ENCODE measurements at places on chromosomes 2 and 18.

- no peak for DNase-seq
These were observed 453.7 kb downstream of the SLC4A3 start for GRCh38 chr2:220081171-220081570.

DNA sequence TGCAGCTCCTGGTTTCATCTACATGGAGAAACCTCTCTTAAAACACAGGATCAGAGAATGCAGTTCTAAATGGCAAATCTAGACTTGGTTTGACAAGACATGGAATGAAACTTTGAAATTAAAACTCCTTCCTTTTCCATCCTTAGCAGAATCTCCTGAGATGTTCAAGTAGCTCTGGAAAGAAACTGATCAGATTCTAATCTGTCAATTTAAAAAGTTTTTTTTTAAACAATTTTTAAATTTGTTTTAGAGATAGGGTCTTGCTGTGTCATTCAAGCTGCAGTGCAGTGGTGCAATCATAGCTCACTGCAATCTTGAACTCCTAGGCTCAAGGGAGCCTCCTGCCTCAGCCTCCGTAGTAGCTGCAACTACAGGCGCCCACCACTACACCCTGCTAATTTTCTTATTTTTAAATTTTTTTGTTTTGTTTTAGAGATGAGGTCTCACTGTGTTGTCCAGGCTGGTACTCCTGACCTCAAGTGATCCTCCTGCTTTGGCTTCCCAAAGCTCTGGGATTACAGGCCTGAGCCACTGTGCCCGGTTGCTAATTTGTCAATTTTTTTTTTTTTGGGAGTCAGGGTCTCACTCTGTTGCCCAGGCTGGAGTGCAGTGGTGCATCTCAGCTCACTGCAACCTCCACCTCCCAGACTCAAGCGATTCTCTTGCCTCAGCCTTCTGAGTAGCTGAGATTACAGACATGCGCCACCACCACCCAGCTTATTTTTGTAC, 216.7 kb downstream of the TGIF1 start:
- no peak for DNase-seq

DNA sequence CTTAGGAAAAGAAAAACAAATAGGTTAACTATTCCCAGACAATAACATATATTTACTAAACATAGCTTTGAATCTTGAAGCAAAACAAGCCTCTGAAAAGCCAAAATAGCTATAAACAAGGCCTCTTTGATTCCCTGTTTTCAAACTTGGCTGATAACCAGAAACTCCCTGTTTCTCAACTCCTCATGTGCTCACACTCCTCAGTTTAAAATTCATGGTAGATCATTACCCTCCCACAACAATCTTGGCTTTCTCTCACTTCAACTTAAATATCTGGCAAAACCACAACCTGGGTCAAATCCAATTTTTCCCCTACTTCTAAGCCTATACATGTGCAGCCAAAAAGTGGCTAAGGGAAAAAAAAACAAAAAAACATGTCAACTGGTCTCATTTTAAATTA, 15.6 kb downstream of the SUCLG1 start:
- DNase-seq: peak; percentile 86

- no peak for DNase-seq
These were observed 71.5 kb downstream of the KLHL14 start for GRCh38 chr18:32701313-32701712.

GRCh38 chr2:157838442-157839161, 37.5 kb downstream of the ACVR1 start:
- DNase-seq: peak; percentile 71

DNA sequence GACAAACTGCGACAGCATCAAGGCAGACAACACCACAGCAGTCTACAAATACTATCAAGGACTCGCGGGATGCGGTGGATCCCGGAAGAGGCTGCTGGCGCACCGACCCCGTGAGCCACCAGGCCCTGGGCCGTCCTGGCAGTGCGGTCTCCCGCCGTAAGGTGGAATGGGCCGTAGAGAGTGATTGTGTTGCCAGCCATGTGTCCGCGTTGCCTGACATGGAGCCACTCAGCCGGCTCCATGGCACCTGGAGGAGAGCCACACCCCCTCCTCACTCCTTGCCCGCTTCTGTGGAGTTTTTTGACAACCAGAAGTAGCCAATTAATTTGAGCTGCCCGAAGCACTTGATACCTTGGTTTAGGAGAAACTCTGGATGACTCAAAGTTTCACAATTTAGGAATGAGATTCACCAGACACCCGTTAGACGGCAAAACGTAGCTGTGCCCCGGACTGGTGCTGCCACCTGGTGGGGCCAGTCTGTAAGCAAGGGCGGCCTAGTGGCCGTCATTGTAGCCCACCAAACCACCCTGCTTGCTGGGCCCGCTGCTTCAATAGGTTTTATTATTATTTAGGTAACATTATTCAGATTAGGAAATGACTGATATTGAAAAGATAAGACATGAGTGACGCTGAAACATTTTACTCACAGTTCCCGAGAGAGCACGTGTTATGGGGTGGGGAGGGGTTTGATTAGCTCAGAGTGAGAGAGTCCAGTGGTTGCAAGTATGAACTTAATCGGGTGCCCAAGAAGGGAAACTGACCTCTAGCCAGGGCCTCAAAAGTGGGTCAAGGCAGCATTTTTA, 10.2 kb upstream of the IMP4 start:
- peak; percentile 52 for DNase-seq

DNA sequence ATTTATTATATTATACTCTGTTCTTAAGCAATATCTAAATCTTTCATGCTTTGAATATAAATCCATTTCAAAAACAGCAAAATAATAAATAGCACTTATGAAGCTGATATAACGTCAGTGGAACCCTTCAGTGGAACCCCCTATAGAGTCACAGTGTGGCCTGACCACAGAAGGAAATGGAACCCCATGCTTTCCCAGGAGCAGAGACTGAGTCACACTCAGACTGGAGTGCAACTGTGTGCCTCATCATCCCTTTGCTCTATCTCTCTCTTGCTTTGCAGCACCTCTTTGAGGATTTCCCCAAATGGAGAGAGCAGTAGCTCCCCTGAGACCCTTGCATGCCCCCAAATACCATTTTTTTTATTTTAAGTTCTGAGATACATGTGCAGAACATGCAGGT, 13.1 kb downstream of the NXPH2 start:
- no peak for DNase-seq

DNA sequence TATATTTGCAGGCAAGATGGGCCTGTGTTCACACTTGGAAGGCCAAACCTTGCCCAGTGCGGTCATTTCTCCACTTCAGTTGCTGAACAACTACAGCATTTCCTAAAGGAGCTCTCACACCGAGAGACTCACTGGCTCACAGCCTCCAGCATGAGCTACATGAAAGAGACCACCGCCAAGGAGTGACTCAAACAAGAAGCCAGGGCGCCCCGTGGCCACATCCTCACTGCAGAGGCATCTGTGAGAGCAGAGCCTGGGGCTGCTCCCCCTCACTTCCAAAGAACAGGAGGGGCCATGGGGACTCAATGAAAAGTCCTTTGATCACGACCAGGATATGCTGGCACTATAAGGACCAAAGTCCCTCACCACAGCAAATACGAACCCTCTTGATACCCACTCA, 50.0 kb downstream of the TMEM163 start:
- DNase-seq: peak; percentile 2

- no peak for DNase-seq
These were observed 115.2 kb downstream of the ZEB2 start for GRCh38 chr2:144404586-144405314.

GRCh38 chr2:691821-692761, 14.9 kb upstream of the TMEM18 start:
- no peak for DNase-seq

- DNase-seq: no peak
These were observed 281.3 kb downstream of the TDRD15 start for GRCh38 chr2:21404827-21405625.

- no peak for DNase-seq
These were observed 131.0 kb upstream of the COPS8 start for GRCh38 chr2:236954641-236955040.

- DNase-seq: peak; percentile 14
These were observed 1467.8 kb downstream of the DPP10 start for GRCh38 chr2:115910270-115910669.

GRCh38 chr2:179817181-179817841, 44.1 kb downstream of the ZNF385B start:
- no peak for DNase-seq

GRCh38 chr2:156864753-156865152, 392.8 kb upstream of the GALNT5 start:
- DNase-seq: no peak

All from foreskin melanocyte (primary cell).